Activated CD4-positive, alpha-beta memory T cell treated with anti-CD3 and anti-CD28 coated beads for 36 hours (primary cell): ENCODE measurements at places on chromosomes 3 and 15. TPM values are rescaled to one million over a fixed set of nuclear protein-coding genes. Genes with fewer than 3 reads are reported as not detected.
A peak's percentile ranks its signal among the peaks of the same experiment; 100 is the strongest.

CFAP20DC gene
- total RNA-seq = 2.5 TPM

SLC24A1 gene
- 8.8 TPM for total RNA-seq

PLA2G4F gene
- total RNA-seq = not detected

GRCh38 chr3:45055032-45055410, 28.9 kb downstream of the CLEC3B start:
- no peak overlapping the region for H3K4me3 ChIP-seq
- peaks cover 4% of the 10 kb centered on the region for H3K27me3 ChIP-seq
- no peak for DNase-seq

GUCA1C gene
- total RNA-seq = not detected

DNA sequence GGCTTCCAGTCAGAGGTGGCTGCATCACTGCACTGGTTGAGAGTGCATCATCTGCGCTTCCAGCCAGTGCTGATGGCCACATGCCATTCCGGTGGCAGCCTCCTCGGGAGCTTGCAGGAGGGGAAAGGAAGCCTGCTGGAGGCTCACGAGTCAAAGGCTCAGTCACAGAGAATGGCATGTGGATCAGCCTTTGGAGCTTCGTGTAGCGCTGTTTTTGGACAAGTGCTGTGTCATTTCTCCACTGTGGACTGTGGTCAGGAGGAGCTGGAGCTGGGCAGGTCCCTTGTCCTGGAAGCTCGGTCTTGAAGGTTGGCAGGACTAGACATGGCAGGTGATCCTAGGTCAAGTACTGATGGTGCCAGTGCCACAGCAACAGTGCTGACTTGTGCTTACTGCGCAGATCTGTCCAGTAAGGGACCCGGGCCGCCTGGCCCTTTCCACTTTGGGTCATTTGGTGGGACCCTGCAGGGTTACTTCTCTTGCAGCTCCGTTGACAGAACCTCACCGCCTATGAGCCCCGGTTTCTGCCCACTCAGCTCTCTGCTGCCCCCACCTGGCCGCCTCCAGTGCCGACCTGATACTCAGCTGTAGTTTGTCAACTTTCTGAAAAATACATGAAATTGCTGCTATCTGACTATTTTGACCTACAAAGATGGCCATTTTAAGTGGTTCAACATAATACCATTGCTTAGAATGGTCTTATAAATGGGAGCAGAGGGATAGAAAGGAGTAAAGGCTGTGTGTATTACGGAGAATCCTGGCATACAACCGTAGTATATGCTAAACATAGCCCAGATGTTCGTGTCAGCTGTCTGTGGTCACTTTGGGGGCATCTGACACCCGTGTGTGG, 27.6 kb upstream of the TRPM1 start:
- peak; percentile 81 for DNase-seq
- H3K27ac ChIP-seq = no peak overlapping the region
- H3K4me3 ChIP-seq = no peak overlapping the region
- no peaks in the 10 kb centered on the region for H3K4me1 ChIP-seq

TM4SF4 gene
- total RNA-seq = not detected

GRCh38 chr3:134211797-134212196, 38.9 kb downstream of the RYK start:
- peaks cover 7% of the 10 kb centered on the region for H3K36me3 ChIP-seq
- no peaks in the 10 kb centered on the region for H3K27me3 ChIP-seq
- peaks cover 18% of the 10 kb centered on the region for H3K4me1 ChIP-seq

DNA sequence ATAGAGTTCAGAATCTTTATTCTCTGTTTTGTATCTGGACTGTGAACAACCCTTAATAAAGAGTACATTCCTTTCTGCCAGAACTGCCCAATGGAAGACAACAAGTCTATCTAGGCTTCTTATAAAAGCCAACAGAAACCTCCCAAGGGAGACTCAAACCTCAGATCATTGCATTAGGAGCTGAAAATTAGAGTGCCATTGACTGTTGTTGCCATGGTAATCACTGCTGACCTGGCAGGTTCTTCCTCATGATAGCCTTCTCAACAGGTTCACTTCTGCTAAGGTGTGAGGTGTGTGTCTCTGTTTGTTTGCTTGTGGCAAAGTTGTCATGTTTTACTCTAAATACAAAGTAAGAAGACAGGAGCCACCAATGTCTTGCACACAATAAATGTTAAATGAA, 79.2 kb downstream of the TMEM108 start:
- no peak overlapping the region for H3K4me3 ChIP-seq
- H3K27me3 ChIP-seq = peaks cover 3% of the 10 kb centered on the region
- H3K4me1 ChIP-seq = no peaks in the 10 kb centered on the region
- H3K27ac ChIP-seq = no peak overlapping the region
- DNase-seq = no peak
- H3K36me3 ChIP-seq = no peaks in the 10 kb centered on the region

- H3K27ac ChIP-seq = no peak overlapping the region
- H3K4me3 ChIP-seq = no peak overlapping the region
- H3K36me3 ChIP-seq = no peaks in the 10 kb centered on the region
These were observed 30.5 kb upstream of the SRP14 start for GRCh38 chr15:40069178-40070165.

ROPN1 gene
- not detected for total RNA-seq

DNA sequence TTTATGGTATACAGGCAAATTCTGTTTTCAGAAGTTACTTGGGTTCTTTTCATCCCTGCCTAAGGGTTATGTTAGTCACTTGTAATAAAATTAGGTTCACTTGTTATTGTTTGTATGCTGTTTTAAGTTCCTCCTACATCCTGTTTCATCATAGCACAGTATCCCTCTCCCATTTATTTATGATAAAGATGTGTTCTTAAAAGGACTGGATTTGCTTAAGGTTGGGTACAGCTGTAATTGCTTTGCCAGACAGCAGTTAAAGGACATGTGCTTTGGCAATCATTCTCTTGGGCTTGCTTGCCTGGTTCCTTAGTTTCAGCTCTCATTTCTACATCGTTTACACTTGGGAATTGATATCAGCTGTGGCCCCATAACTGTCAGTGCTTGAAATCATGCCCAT, 11.7 kb downstream of the ATP2C1 start:
- H3K4me1 ChIP-seq = peaks cover 55% of the 10 kb centered on the region
- no peak overlapping the region for H3K27ac ChIP-seq
- no peaks in the 10 kb centered on the region for H3K27me3 ChIP-seq
- H3K36me3 ChIP-seq = no peaks in the 10 kb centered on the region
